Osteoblast (primary cell): ENCODE measurements at places on chromosomes 3 and 15. TPM values are rescaled to one million over a fixed set of nuclear protein-coding genes. Genes with fewer than 3 reads are reported as not detected.

DNA sequence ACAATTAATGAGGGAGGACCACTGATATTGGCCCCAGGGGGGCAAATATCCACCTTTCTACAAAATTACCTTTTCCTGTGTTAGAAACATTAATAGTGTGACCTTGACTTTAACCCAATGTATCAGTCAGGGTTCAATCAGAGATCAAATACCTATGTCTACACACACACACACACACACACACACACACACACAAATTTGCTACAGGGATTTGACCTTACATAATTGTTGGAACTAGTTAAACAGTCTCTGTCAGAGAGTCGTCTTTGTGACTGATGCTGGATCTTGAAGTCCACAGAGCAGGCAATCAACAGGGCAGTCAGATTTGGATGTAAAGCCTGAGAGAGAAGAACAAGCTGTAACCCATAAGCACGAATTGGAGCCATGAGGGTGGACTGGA lies 32.5 kb downstream of the TM4SF4 start:
- DNase-seq = no peak

DNA sequence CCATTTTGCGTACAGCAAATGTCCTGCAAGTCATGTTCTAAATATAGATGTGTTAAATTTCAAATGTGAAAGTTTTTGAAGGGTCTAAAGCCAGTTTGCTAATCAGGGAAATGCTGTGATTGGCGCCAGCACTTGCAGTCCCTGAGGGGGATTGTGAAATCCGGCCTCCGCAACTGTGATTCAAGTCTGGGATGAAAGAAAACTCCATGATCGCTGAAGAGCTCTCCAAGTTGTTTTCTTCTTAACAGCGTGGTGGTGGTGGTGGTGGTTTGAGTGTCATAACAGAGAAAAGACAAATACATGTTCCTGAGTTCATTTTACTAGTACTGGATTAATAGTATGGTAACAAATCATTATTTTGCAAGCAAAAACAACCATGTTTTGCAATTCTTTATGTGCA lies 51.8 kb downstream of the MITF start:
- peak; percentile 78 for DNase-seq

GRCh38 chr3:169627073-169627472 lies 36.4 kb downstream of the MECOM start:
- no peak for DNase-seq

DNA sequence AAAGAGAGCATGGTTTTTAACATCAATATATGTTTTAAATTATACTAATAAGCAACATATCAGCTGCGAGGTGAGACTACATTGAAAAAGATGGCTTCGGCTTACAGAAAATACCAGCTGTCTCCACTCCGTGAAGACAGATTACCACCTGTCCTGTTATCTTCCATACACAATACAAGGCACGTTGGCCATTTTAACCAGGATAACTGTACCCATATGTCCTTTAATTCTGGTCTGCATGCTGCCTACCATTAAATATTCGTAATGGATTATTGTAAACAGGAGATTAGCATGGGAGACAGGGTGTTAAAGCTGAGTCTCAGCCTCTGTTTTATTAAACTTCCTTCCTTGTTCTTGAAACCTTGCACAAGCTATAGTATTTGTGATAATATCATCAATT lies 855.5 kb downstream of the ROBO1 start:
- no peak for DNase-seq

DNA sequence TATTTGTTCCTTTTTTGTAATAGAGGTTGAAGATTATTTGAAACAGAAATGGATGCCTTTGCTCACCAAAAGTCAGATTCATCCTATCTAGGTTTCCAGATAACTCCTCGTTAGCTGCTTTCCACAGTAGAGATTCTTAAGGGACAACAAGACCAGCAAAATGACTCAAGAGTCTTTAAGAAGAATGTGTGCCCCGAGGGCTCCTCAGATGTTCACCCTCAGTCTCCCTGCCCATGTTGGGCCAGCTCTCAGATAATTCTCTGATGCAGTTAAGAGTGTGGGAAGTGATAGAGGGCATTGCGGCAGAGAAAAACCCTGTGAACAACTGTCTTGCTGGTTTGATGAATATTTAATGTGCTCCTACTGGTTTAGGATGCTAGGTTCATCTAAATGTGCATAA lies 251.1 kb downstream of the PTPRG start:
- DNase-seq = no peak

DNA sequence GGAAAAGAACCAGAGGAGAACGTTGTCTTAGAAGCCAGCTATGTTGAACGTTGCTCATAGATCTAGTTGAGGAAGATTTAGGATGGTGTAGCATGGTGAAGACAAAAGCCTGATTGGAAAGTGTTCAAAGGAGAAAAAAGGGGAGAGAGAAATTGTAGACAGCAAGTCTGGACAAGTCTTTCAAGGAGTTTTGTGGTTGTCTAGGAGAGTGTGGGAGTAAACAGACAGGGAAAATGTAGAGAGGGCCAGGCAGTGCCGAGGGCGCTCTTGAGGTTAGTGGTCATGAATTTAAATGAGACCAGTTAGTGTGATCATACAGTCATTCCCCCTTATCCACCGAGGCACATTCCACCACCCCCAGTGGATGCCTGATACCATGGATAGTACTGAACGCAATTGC lies 167.5 kb upstream of the IL12A start:
- DNase-seq = peak; percentile 27

GRCh38 chr3:119831941-119832371 lies 50.1 kb downstream of the NR1I2 start:
- peak; percentile 44 for DNase-seq

- DNase-seq = no peak
These were observed 46.3 kb downstream of the SENP7 start for GRCh38 chr3:101466465-101467309.

DNA sequence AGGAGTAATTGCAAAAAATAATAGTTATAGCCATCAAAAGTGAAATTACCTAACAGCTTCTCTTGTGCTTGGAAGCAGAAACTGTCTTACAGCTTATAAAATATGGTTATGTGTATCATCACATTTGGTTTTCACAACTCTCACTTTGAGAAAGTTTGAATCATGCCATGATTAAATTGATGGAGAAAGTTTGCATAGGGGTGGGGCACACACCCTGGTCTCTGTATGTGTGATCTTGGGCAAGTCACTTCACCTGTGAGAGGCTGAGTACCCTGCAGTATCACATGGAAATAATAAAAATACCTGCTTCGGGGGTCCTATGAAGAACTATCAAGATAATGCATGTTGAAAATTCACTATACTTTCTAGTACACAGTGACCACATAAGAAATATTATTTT lies 471.4 kb downstream of the RAP2B start:
- DNase-seq = no peak

DNA sequence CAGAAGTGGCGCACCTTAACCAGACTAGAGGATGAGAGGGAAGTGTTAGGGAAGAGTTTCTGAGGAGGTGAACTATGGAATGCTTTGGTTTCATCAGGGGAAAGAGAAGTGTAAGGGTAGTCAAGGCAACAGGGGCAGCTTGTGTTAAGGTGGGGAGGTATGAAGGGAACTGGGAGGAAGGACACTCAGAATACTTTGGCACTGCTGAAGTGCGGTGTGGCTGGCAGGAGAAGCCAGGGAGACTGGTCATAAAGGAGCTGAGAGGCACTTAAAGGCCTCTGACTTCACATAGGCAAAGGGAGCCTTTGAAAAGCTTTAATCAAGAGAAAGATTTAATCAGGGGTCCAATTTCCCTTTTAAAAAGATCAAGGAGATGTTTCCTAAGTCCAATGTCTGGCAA lies 129.0 kb downstream of the ERC2 start:
- no peak for DNase-seq

DNA sequence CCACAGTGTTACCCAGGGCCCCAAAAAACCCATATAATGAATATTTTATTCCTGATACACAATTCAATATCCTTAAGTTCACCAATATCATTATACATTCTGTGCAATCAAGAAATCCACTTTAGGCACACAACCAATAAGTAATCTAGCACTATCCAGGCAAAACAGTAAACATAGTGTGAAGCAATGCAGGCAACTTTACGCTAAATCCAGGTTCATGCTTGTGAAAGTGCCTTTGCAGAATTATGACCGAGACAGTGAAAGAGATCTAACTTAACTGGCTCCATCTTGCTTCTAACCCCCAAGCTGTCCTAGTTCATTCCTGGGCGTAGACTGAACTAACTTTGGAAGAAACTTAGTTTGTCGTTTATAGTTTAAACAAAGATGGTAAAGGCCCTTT lies 34.2 kb upstream of the INO80 start:
- DNase-seq = no peak

DNA sequence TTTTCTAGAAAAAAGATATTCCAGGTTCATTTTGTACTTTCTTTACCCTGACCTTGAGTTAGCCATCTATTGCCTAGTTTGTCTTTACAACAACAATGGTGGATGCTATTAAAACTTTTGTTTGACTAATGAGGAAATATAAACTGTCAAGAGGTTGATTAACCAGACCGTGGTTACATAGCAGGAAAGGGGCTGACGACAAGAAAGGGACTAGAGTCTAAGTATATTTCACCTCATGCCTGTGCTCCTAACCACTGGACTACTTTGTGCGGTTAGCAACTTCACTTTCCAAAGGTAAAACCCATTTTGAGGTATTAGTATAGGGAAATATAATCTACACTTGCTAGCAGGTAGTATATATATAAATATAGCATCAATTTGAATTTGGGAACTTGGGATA lies 327.1 kb downstream of the SATB1 start:
- DNase-seq = no peak

DNA sequence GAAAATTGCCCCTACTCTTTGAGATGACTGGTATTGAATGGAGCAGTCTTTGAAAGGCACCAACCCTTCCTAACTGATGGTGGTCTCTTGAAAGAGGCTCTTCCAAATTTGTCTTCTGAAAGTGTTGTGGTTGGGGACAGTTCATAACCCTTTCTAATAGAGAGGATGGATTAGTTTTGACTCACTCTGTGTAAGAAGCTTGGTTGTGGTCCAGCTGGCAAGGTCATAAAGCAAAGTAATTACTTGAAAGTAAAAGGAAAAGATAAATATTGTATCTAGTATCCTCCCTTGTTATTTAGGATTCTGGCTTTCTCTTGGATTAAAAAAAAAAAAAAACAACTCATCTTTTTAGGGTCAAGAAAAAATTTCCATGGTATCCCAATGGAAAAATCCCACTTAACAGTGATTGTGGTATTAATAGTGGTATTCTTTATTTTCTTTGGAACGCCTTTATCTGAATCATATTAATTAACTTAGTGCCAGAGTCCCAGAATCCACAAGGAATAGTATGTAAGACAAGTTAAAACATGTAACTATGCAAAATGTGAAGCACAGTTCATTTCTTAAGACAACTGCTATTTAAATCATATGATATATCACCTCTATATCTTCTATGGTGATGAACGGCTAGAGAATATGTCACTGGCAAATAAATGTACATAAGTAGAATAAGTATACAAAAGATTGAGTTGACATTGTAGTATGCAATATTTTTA lies 469.3 kb upstream of the CDIN1 start:
- peak; percentile 35 for DNase-seq

DNA sequence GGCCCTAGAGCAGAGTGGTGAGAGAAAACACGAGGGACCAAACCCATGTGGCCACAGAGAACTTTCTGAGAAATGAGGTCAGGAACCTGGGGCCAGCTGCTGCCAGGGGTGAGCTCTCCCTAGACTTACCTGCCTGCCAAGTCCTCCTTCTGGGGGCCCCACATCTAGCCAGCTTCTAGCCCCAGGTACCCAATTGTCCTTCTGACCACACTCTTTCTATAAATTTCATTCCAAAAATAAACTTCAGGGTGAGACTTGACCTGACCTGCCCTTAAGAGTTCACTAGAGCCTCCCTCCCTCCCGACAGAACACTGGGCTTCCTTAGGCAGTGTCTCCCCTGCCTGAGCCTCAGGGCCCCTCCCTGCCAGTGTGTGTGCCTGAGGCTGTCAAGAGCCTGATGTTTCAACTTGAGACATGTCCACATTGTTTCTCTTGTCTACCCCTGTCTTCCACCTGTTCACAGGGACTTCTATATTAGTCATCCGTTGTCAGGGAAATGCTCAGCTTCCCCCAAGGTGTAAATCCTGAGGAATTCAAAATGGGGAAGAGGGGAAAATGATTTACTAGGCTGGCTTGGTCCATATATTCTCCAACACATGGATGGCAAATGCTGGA lies 312.8 kb upstream of the TLE3 start:
- no peak for DNase-seq

- no peak for DNase-seq
These were observed 235.3 kb upstream of the ST8SIA2 start for GRCh38 chr15:92158426-92158825.

Gene HRG
- not detected in 2 replicates for total RNA-seq

Gene POC1A
- total RNA-seq = 1.8 and 3.2 TPM in 2 replicates

Gene LYZL4
- not detected in 2 replicates for total RNA-seq

Gene HDAC11
- total RNA-seq = 10.9 and 11.2 TPM in 2 replicates

Gene ALDH1A2
- 0.88 and 1.1 TPM in 2 replicates for total RNA-seq

Gene ARPIN
- 14.1 and 17.7 TPM in 2 replicates for total RNA-seq

Gene MCF2L2
- total RNA-seq = under 0.01 TPM in 2 replicates

Gene ZNF609
- total RNA-seq = 20.6 and 20.9 TPM in 2 replicates

Gene STARD9
- total RNA-seq = 9.4 and 13.0 TPM in 2 replicates

Gene SERPINI2
- total RNA-seq = not detected in 2 replicates

Gene SCAMP5
- total RNA-seq = 0.88 and 1.8 TPM in 2 replicates
